ENCODE measurements at places on chromosomes 7 and 10. TPM values are rescaled to one million over a fixed set of nuclear protein-coding genes. Genes with fewer than 3 reads are reported as not detected.

GRCh38 chr7:129980667-129981066, 27.9 kb upstream of the UBE2H start:
- DNase-seq, result no peak

DNA sequence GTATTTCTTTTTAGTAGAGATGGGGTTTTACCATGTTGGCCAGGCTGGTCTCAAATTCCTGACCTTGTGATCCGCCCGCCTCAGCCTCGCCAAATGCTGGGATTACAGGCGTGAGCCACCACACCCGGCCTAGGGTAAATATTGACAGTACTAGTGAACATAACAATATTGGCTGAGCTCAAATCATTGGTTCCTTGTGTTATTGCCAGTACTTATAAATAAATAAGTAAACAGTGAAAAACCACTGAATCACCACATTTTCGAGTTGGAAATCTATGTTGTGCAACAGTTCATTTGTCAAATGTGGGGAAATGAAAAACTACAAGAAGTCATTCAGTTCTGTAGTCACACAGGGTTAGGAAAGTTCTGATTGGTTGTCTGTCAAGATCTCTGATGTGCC, 15.8 kb downstream of the RPP30 start:
- DNase-seq, result no peak

SERPINE1 gene
- total RNA-seq, result 674 TPM

- no peak for DNase-seq
Measured at GRCh38 chr7:16210171-16210570, 211.2 kb downstream of the CRPPA start.

DNA sequence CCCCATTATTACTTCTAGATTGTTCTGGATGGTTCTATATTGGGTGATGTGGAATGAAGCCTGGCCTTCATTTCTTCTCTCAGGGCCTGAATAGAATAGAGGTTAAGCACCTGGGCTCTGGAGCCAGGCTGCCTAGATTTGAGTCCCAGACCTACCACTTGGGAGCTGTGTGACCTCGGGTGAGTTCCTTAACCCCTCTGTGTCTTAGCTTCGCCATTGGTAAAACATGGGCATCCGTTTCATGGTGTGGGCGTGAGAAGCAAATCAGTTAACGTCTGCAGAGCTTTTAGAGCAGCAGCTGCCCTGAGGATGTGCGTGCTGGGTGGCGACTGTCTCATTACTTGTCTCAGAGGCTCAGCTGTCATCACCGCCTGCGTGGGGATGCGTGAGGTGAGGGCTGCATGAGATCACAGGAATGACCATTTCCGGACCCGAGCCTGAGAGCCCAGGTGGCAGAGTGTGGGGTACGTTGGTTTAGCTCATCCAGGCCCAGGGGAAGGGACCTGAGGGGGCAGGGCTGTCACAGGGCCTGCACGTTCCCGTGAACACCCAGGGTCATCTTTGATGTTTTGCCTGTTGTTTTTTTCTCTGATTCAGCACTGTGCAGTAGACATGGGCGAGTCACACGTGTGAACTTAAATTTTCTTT, 9.7 kb downstream of the AGAP3 start:
- no peak for DNase-seq

DNA sequence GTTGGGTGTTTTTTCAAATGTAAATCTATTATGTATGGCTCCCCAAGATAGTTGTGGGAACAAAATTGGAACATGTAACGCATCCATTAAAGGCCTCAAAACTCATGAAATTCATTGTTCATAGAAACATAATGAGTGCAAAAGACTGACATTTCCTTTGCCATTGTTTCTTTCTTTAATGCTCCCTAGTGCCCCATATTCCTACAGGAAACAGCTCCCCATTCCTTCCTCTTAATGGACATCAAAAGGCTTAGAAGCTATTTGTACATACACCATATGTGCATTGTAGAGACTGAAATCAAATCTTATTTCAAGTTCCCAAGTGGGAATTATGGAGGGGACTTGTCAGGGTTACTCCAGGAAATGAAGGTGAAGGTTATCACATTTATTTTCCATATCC, 139.1 kb downstream of the AHR start:
- no peak for DNase-seq

AMPH gene
- 14.0 TPM for total RNA-seq

GRCh38 chr10:526651-527312, 162.7 kb downstream of the DIP2C start:
- DNase-seq, result no peak

DNA sequence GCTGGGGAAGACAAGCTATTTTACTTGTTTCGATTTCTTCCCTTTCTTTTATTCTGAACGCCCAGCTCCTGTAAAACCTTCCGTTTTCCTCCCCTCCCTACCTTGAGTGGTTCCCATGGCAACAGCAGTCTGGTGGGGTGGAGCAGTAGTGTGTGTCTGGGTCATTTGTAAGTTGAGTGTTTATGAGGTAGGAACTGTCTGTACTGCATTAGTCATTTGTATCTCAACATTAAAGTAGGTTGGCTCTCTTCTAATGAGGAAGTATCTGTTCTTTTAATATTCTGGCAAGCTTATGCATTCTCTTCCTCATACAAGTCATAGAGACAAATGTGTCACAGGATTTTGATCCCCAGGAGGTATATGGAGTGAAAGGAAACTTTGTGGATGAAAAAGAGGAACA, 85.3 kb upstream of the CCDC6 start:
- DNase-seq, result peak; percentile 68

GRCh38 chr10:120460186-120460585, 3.2 kb downstream of the PLPP4 start:
- no peak for DNase-seq

DNA sequence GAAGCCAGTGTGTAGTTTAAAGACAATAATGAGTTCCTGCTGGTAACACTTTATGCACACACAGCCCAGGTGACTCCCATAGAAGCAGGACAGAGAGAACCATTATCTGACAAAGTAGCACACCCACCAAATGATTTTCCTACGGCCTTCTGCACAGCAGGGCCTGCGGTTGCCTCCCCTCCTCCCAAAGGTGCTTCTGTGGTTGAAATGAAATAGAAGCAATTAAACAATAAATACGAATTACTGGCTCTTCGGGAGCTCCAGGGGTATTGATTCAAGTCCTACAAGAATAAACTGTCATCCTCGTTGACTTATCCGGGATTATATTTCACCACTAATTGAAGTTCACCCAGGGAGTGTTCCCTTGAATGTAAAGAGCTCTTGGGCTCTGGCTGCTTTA, 172.1 kb downstream of the ACTR3B start:
- no peak for DNase-seq

GRCh38 chr10:125812128-125812750, 10.8 kb downstream of the UROS start:
- DNase-seq, result no peak

ADAM22 gene
- total RNA-seq, result 3.0 TPM

ANKRD61 gene
- total RNA-seq, result 0.89 TPM

ACHE gene
- not detected for total RNA-seq

Measured in Daoy (cell line).